ENCODE measurements at places on chromosomes 5 and 9.

GRCh38 chr9:95090023-95090791 is 227.3 kb downstream of the FANCC start:
- no peak for DNase-seq

GRCh38 chr5:17872204-17872603 is 237.9 kb downstream of the TAF11L14 start:
- DNase-seq, result no peak

DNA sequence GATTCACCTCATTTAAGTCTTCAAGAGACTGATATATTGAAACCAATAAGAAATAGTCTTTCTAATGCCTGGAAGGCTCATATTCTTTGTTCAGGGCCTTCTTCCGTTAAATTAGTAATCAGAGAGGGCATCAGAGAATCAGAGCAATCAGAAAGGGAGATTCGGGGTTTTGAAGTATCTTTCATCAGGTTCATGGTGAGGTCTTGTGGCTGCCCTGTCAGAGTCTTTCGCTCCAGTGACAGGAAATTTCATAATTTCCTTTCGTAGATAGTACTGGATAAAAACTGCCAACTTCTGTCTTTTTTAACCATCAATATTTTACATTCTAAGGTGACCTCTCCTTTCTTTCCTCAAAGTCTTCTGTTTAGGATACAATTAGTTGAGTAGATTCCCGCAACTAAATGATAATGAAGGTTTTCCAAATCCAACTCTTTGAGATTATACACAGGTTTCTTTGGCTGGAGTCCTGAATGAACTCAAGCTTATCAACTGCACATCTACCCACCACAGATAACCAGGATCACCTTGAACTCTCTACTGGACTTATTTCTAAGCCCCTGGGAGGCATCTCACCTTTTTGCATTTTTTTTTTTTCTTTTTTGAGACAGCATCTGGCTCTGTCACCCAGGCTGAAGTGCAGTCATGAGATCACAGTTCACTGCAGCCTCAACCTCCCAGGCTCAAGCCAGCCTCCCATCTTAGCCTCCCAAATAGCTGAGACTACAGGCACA is 5.5 kb downstream of the IL31RA start:
- no peak for DNase-seq

DNA sequence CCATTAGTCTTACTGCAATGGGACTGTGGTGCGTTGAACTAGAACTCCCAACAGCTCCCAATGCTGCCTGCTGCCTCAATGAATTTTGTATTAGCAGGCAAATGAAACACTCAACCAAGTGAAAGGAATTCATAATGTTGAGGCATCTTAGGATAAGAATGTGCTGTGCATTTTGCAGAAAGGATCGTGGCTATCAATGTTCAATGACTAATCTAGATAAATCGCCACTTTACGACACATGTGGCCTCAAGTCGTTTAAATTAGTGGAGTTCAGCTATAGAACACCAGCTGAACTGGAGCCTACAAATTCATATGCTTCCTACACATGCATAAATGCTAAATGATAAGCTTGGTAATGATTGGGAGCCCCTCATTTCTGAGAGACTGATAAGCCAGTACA is 318.4 kb downstream of the PSAT1 start:
- no peak for DNase-seq

All from coronary artery (tissue), 2 donors.